Gastroesophageal sphincter (tissue), 4 donors: ENCODE measurements at places on chromosomes 3 and 15. TPM values are rescaled to one million over a fixed set of nuclear protein-coding genes. Genes with fewer than 3 reads are reported as not detected.

ZCWPW2 gene
- 9.8 TPM for total RNA-seq

- no peak for ATAC-seq
These were observed 11.8 kb downstream of the SAMD7 start for GRCh38 chr3:169923189-169923588.

DNA sequence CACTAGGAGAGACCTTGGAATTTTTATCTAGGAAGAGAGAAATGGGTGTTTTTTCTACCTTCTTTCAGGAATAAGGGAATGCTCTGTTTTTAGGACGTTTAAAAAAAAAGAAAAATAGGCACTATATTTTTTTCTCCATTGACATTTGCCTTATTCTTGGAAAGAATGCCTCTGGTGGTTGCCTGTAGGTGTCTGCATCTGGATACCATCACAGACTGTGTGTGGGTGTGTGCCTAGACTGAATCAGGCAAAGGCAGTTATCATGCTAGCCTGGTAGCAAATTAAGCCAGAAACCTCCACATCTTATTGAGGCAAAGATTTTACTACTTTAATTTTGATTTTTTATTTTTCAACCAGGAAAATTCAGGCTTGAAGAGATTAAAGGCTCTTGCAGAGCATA lies 513.6 kb upstream of the KCNMB2 start:
- no peak for ATAC-seq

GASK1A gene
- total RNA-seq = 31.3 TPM

DNA sequence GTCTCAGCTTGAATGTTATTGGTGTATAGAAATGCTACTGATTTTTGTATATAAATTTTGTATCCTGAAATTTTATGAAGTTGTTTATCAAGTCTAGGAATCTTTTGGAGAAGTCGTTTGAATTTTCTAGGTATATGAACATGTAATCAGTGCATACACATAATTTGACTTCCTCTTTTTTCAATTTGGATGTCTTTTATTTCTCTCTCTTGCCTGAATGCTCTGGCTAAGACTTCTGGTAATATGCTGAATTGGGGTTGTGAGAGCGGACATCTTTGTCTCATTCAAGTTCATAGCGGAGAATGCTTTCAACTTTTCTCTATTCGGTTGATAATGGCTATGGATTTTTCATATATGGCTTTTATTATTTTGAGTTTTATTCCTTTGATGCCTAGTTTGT lies 100.9 kb upstream of the MCTP2 start:
- no peak for ATAC-seq

DNA sequence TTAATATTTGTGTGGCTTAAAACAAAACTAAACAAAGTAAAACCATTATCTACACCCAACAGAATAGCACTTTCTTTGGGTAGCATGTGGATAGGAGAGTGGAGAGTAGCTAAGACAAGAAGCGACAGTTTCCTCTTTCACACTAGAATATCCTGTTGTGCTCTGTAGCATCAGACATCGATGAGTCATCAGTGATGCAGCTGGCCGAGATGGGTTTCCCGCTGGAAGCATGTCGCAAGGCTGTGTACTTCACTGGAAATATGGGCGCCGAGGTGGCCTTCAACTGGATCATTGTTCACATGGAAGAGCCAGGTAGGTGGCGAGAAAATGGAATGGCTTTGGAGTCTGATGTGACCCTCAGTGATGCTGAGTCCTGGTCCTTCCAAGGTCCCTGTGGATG lies 108.1 kb downstream of the USP13 start:
- no peak for ATAC-seq

- ATAC-seq = peak; percentile 89
These were observed at the start of gene DIS3L for GRCh38 chr15:66293419-66294156. DIS3L (plus strand) TSS chr15:66293568; CDS start chr15:66293597, 29 bp downstream.

GOLGA6L7 gene
- not detected for total RNA-seq

GRCh38 chr3:100850701-100851100 lies 141.4 kb downstream of the TFG start:
- ATAC-seq = no peak

IRAK2 gene
- total RNA-seq = 3.9 TPM

DNA sequence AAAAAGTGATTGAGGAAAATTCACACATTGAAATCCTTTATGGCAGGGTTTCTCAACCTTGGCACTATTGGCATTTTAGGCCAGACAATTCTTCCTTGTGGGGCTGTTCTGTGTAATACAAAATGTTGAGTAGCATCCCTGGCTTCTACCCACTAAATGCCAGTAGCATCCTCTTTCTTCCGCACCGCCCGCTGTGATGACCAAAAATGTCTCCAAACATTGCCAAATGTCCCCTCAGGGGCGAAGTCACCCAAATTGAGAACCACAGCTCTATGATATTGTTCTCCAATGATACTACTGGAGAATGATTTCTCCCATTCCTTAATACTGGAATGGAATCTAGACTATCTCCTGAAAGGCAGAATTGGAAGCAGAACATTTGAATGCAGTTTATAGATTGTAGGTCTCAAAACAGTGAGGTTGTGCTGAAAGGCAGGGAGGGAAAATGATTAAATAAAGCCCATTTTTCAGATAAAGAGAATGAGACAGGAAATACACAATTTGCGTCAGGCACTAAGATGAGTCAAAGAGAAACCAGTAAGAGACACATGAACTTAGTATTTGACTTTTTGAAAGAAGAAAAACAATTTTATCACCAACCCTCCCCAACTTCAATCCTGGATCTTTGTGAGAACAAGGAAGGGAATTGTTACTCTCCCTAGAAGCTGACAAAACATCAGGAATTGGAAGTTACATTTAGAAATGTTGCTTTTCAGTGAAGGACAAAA lies 101.6 kb upstream of the TNIK start:
- no peak for ATAC-seq
